ENCODE measurements at places on chromosomes 1 and 21.

GRCh38 chr1:236753516-236753915 is 41.6 kb upstream of the MTR start:
- no peak for DNase-seq

DNA sequence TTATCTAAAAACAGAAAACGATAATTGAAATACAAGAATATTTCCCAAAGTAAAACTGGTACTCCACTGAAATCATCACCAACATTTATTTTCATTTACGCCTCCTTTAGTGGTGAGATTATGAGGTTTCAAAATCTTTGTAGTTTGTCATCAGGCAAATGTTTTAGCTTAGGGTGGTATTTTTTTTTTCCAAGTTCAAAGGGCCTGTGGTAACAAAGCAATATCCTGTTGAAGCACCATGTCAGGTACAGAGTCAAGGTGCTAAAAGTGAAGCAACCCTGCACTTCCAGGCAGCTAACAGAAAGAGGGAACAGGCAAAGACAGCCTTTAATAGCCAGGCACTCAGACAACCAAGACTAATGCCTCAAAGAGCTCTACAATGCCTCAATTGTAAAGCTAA is 89.2 kb downstream of the JAK1 start:
- no peak for DNase-seq

DNA sequence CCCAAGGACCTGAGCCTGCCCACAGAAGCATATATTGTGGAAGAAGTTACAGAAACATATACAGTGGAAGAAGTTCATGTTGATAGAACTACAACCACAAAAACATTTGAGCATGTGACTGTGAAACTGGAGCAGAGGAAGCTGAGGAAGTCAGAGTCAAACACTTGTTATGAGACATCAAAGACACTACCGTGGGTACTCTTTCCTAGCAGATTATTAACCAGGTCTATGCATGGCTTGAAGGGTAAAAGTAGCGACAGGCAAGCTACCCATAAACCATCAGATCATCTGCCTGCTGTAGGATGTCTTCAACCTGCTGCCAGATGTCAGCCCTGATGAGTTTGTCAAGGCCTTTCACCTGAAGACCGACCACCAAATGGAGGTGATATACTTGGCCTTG is 35.8 kb downstream of the IVNS1ABP start:
- no peak for DNase-seq

GRCh38 chr1:201183753-201184152 is 6.9 kb upstream of the IGFN1 start:
- no peak for DNase-seq

GRCh38 chr1:88885933-88886332 is 5.4 kb downstream of the GTF2B start:
- DNase-seq: no peak
